ENCODE measurements at places on chromosomes 6 and 20.

DNA sequence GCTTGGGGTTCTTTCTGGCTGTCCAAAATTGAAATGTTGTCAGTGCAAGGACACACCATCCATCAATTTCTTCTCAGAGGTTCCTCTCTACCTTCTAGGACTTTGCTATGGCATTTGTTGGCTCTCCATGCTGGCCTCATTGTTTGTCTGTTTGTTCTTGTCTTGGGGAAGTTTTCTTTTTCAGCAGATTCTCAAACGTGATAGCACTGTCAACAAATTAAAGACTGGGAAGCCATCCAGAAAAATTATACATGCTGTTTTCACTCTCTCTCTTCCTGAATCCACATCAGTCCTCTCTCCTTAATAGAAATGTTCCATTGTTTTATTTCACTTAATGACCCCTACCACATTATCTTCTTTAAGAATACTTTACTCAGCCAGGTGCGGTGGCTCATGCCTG, 130.4 kb downstream of the PCSK2 start:
- DNase-seq, result no peak

- DNase-seq, result no peak
These were observed 153.7 kb upstream of the PRDM1 start for GRCh38 chr6:105932440-105932839.

GRCh38 chr6:155341130-155341828, 27.0 kb upstream of the TFB1M start:
- DNase-seq, result no peak

DNA sequence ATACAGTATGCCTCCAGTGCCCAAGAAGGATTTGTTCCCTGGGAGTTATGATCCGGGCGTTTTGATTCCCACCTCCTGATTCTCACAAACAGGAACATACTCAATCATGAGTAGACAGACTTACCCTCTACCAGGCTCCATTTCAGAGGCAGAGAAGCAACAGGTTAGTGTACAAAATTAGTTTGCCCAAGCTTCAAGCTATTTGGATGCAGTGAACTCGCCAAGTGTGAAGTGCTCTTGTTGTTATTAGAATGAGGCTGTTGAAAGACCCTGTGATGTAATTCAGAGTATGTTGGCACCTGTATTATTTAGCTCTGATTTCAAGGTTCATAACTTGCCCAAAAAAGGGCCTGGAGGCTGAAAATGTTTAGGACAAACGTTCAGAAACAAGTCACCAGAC, 247.0 kb downstream of the PHACTR1 start:
- no peak for DNase-seq

GRCh38 chr20:47940101-47940813, 155.0 kb upstream of the SULF2 start:
- DNase-seq, result no peak

- DNase-seq, result no peak
These were observed 36.2 kb upstream of the NANP start for GRCh38 chr20:25659999-25660398.

GRCh38 chr6:41343641-41344187, 8.3 kb downstream of the NCR2 start:
- DNase-seq, result no peak

GRCh38 chr6:13617066-13617465, 1.9 kb downstream of the NOL7 start:
- no peak for DNase-seq

DNA sequence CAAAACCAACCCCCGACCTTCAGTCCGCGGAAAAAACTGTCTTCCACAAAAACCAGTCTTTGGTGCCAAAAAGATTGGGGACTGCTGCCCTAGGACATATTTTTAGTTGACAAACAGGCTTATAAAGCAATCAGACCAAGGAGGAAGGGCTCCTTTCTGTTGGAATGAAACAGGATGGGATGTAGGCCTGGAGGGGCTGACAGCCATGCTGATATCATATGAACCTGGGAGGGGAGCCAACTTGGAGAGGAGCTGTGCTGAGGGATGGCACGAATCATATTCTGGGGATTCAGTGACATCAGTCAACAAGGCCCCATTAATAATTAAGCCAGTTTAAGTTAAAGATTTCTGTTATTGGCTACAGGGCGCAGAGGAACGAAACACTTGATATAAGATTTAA, 225.4 kb upstream of the TSHZ2 start:
- peak; percentile 59 for DNase-seq

GRCh38 chr6:73409395-73409794, 14.8 kb downstream of the DDX43 start:
- no peak for DNase-seq
